ENCODE measurements at places on chromosomes 3 and 15.

DNA sequence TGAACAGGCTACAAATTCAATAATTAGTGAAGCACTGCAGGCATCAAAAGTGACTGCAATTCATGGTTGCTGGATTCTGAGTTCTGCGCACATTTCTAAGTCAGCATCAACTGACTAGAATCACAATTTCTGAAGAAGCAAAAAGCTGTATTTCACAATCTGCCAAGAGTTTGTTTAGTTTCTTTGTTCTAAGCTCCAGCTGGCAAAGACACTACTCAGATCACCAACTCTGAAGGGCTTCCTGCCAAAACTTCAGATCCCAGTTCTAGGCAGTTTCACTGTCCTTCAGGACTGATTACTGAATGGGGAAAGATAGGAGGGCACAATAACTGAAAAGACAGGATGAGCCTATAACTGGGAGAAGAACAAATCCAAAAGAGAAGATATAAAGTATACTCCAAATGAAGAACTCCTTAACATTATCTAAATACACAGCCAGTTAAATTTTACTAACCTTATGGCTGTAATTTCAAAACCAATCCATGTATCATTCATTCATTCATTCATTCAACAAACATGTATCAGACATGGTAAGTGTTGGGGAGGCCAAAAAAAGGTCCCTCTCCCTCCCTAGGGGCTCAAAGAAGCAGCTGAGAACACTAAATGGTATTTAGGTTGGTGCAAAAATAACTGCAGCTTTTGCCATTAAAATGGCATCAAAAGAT is 17.1 kb downstream of the TJP1 start:
- no peak for DNase-seq

DNA sequence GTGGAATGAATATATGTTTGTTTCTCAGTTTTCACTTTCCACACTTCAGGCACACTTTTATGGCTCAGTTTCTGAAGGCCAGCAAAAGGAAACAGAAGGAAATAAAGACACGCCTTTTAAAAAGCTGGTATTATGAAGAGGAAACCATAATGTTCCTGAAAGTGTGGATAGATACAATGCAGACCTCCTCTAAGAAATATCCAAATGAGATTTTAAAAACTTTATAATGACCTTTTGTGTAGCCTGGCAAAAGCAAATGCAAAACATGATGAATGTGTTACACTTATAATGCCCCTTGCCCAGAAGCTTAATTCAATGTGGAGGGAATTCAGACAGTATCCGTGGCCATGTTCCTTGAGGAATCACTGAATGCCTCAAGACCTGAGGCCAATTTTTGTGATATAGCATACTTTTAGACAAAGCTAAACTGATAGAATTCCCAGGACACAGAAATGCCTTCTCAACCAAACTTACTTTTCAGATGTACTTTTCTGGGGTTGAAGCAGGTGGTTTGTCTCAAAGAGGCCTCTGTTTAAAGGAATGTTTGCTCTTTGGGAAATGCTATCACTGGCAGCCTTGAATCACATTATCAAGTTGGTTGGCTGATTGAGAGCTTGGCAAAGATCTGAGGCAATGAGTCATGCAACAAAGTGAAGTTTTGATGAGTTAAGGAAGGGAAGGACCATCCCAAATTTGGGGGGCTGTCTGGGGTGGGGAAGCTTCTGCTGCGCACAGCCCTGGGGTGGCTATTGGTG is 77.1 kb upstream of the CACNA2D3 start:
- no peak for DNase-seq

- no peak for DNase-seq
Observed at GRCh38 chr15:55349282-55349681, 30.3 kb downstream of the PIGB start.

GRCh38 chr3:2158828-2159227 is 60.2 kb downstream of the CNTN4 start:
- no peak for DNase-seq

DNA sequence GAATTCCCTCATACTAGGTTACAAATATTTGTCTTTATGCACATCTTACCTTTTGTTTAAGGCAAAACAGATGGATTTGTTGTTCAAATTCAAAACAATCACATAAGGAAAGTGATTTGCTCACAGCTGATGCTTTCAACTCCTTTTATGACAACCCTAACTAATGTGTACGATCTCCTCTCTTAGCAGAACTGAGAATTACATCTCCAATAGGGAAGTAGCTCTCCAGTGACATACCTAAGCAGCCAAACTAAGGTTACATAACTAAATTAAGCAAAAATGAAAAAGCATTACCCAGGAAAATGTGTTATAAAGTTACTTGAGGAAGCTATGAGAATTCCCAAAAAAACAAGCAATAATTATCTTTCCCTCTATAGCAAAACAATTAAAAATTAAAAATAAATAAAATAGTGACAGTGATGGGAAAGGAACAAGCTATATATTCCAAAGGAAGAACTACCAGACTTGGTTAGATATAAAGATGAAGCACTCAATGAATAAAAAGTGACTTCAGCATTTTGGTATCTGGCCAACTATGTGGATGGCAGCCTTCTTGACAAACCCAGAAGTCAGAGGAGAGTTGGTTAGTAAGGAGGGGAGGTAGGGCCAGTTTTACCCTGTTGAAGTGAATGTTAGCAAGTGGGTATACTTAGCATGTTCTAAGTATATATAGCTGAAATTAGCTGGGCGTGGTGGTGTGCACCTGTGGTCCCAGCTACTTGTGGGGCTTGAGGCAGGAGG is 32.4 kb downstream of the PEAK1 start:
- DNase-seq: no peak

DNA sequence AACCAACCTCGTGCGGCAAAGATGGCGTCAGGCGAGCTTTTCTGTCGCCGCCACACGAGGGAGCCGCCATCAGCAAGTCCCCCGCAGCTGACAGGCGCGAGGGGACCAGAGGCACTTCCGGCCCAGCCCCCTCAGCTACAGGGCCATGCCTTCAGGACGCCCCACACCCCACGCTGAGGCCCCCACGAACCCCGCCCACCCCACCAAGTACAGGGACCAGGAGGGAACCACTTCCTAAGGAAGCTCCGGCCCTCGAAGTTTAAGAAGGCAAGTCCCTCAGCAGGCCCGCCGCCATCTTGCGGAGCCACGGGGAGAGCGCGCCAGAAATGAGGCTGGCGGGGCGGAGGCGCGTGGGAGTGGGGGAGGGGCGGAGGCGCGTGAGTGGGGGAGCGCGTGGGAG is 790 bp downstream of the DAZL start:
- DNase-seq: no peak
